ENCODE measurements at places on chromosomes 2 and 18.

DNA sequence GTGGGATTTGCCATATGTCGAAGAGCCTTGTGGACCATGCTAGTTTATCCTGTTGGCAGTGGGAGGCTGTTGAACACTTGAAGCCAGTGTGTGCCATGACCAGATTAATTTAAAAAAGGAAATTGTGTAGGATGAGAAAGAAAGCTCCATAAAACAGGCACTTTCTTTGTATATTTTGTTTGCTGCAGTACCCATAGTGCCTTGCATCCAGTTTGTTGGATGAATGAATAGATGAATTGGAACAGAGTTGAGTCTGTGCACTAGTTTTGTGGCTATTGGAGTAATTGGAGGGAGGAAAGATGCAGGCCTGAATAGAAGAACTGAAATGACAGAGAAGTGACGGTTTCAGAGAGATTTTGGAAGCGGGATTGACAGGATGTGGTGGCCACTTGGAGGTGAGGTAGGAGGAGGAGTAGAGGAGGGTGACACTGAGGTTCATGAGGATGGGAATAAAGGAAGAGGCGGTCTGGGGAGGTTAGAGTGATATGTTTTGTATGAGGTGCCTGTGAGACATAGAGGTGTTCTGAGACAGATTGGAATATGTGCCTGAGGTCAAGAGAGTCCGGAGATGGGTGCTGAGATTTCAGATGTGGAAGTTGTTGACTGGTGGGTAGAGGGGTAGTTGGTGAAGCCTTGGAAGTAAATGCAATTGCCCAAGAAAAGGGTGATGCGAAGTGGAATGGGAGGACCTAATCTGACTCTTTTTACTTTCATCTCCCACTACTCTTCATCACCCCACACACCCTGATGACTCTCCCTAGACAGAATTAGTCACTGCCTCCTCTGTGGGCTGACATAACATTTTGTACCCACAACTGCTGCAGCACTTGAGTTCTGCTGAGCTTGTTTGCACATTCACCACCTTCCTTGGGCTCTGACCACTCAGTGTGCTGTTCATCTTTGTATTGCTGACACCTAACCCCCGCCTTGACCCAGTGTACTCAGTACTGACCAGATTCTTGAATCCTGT is 5.1 kb downstream of the DGUOK start:
- peak; percentile 16 for DNase-seq

DNA sequence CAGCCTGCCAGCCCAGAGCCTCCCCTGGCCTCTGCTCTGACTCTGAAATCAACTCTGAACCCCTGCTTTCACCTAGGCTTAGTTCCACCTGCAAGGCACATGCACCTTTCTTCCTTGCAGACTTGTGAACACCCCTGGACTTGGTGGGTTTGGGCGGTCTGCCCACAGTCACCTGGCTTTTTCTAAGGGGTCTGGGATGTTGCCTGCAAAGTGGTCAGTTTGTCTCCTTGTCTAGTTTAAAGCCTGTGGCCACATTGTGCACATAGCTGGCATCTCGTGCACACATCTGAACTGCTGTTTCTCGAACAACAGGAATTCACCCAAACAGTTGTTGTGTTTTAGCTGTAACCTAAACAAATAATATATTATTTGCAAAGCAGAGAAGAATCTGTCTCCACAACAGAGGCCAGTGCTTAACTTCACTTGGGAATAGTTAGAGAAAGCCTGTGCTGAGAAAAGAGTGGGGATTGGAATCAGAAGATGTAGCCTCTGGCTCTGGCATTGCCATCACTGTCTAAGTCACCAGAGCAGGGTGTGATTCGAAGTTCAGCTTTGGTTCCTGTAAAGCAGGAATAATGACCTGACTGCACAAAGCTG is 108.5 kb downstream of the TMEM18 start:
- no peak for DNase-seq

GRCh38 chr2:231820786-231821303 is 34.6 kb downstream of the COPS7B start:
- no peak for DNase-seq

- DNase-seq = no peak
Measured at GRCh38 chr2:23988371-23988770, 21.5 kb upstream of the MFSD2B start.

GRCh38 chr2:228369400-228370031 is 188.0 kb upstream of the SPHKAP start:
- DNase-seq = no peak

DNA sequence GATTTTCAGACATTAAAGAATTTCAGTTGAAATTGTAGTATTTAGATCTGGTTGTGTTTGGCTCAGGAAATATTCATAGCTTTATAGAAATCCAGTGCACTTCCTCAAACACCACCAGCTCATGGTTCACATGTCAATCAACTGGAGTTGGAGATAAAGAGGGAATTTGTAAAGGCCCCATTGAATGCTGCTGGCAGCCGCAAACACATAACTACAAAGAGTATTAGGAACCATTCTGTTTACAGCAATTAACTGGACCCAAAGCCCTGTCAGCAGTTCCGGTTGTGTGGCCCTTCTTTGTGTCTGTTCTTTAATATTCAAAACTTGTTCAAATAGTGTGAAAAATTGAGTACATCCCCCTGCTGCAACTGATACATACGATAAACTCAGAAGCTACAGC is 107.4 kb upstream of the LRRTM4 start:
- DNase-seq = no peak

- DNase-seq = no peak
Measured at GRCh38 chr2:234435836-234436481, 60.9 kb downstream of the ARL4C start.

- no peak for DNase-seq
Measured at GRCh38 chr2:233211548-233211895, 40.0 kb upstream of the ATG16L1 start.

DNA sequence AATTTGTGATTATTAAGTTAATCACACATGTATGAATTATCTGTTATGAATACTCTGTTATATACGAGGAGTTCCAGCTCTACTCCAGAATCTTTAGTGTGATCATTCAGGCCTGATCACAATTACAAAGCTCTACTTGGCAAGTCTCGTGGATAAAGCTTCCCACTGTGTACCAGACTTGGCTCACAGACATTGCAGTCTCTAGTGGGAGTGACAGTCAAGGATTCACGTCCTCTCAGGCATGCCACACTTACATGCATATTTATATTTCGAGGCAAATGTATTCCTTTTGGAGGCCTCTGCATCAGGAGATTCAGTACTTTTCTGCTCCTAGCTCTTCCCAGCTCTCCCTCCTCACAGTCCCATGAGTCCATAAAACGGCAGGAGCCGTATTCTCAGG is 403.4 kb upstream of the CDH7 start:
- DNase-seq = no peak

GRCh38 chr18:48800876-48801727 is 149.7 kb downstream of the SMAD7 start:
- no peak for DNase-seq

DNA sequence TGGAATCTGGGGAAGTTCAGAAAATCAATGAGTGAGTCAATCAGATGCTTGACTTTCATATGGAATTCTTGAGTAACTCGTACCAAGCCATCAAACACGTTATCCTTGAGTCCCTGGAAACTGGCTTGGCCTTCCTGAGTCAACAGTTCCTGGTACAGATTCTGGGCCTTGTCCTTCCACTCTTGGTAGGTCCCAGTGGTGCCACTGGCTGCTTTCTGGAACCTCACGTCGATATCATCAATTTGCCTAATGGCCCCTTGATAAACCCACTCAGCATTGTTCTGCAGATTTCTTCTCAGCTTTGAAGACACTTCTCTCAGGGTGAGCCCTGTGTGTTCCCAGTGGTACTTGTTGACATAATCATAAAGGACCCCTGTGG is 41.1 kb downstream of the APOB start:
- DNase-seq = no peak

DNA sequence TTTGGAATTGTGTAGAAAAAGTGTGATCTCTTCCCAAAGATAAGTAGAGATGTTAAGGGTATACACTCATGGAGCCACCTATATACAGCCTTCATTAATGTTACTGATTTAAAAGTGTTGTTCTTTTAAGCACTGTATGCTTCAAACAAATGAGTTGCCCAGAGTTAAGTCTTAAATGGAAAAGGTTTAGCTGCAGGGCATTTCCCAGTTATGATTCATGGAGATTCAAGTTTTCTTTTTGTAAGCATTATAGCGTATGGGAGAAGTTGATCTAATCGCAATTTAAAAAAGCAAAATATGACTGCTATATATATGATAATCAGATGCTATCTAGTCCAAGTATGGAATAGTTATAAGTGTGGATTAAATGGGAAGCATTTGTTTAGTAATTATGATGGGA is 4.8 kb downstream of the PDK1 start:
- DNase-seq = no peak

DNA sequence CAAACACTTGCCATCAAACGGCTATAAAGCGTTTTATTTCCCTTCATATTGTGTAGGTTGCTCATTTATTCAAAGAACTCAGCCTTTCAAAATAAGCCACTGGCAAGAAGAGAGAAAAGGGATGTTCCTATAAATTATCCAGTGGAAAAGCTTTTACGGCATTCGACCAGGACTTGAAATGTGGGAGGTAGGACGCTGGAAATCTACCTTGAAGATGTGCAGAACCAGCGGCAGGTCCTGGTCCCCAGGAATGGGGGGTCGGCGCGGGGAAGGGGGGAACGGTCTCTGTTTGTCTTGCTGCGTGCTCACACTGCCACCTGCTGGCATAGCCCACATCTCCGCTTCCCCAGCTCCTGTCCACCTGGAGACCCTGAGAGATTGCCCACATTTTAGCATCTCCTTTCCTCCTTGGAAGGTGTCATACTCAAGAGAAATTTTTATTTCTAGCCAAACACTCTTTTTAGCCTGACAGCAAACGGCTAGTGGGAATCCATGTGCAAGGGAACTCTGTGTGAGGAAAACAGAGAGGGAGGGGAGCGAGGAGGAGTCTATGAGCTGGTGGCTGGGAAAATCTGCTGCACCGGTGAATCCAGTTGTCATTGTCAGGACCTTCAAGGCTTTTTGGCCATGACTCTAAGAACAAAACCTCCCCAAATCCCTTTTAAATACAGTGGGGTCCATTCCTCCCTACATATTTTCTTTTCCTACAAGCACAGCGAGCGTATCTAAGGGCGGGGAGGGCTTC is 349.0 kb upstream of the PKDCC start:
- no peak for DNase-seq

DNA sequence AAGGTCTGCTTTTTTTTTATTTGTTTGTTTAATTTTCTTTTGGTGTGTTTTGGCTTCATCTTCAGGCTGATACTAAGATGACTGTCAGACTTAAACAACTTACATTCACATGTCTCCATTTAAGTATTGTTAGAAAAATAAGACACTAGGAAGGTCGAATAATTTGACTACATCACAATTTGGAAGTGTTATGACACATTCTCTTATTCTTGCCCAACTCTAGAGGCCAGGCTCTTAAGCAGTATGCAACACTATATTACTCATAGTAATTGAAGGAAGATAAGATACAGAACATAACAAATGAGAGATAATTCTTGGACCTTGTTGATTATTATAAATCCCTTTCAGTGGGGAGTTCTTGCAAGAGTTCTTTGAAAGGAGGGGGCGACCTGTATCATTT is 295.3 kb upstream of the COL3A1 start:
- DNase-seq = no peak

DNA sequence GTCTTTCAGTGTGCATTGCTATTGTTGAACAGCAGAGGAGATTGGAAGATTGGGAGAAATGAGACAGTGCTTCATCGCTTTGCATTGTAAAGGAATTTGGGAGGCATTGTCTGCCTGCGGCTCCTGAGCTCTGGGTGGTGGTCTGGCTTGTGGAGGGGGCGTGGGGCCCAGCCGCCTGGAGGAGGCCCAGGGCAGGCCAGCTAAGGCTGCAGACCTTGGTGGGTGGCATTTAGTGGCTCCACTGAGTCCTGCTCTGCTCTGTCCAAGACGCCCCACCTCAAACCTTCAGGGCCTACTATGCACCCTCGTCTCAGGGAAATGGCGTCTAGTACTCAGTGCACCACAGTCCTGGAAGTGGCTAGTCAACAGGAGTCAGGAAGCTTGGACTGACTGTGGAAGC is 5.7 kb upstream of the HS1BP3 start:
- DNase-seq = no peak

All from activated CD4-positive, alpha-beta T cell treated with anti-CD3 and anti-CD28 coated beads, Interleukin-2, amount 50 U/mL, for 24 hours (primary cell).